Adrenal gland (tissue), 19 donors: ENCODE measurements at places on chromosomes 1 and 21. TPM values are rescaled to one million over a fixed set of nuclear protein-coding genes. Genes with fewer than 3 reads are reported as not detected.

GRCh38 chr1:201381130-201381529, 3.6 kb upstream of the TNNT2 start:
- DNase-seq, result no peak

DNA sequence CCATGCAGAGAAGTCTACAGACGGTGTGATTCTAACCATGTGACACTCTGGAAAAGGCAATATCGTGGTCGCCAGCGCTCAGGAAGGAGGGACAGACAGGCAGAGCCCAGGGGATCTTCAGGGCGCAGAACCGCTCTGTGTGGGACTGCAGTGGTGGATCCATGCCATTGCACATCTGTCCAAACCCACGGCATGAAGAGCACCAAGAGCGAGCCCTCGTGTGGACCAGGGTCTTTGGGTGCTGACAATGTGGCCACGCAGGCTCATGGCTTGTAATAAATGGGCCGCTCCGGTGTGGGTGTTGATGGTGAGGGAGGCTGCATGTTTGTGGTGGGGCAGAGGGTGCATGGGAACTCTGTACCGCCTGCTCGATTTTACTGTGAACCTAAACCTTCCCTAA, 25.3 kb upstream of the POFUT2 start:
- no peak for DNase-seq

DNA sequence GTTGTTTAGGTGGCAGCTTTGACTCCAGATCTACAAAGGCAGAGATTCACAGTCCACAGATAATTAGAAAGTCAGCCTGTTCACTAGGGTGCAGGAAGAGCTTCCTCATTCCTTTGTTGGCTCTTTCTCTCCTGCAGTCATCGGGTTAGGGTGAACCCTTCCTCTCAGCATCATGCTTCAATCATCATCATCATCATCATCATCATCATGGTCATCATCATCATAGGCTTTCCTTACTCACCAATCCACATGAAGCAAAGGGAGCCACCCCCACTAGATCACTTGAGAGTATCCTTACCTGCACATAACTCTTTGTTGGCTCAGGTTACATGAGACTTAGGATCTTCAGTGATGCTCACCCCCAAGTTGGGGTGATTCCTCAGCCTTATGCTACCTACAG, 19.0 kb downstream of the MPZ start:
- no peak for DNase-seq

GRCh38 chr1:116362050-116362449, 11.0 kb upstream of the ATP1A1 start:
- no peak for DNase-seq

DNA sequence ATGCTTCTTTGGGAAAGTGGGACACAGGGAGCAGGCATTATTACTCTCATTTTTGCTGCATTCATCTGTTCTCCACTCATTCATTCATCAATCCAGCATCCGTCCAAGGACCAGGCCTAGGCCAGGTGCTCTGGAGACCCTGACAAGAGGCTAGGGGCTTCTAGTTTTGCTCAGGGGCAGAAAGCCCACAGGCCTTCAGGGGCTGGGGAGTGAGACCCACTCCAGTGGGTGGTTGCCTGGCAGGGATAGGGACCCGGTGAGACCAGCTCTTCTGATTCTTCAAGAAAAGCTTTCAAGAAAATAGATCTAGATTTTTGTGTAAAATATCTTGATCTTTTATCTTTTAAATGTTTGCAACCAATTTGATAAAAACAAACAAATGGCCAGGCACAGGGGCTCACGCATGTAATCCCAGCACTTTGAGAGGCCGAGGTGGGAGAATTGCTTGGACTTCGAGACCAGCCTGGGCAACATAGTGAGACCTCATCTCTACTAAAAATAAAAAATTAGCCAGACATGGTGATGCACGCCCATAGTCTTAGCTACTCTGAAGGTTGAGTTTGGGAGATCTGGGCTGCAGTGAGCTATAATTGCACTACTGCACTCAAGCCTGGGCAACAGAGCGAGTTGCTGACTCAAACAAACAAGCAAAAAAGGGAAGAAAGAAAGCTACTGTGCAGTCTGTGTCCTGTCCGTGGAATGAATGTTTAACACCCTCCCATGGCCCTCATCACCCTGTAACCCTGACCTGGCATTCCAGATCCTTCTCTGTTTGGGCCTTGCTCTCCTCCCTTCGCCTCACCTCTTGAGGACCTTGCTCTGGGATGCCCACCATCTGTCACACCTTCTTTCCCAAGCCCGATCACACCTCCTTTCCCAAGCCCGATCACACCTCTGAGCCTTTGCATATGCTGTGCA, 17.3 kb upstream of the LRP8 start:
- no peak for DNase-seq

GRCh38 chr1:25786887-25787759, 12.9 kb upstream of the SELENON start:
- DNase-seq, result no peak

- no peak for DNase-seq
Measured at GRCh38 chr1:186708694-186709097, 28.5 kb upstream of the PTGS2 start.

DNA sequence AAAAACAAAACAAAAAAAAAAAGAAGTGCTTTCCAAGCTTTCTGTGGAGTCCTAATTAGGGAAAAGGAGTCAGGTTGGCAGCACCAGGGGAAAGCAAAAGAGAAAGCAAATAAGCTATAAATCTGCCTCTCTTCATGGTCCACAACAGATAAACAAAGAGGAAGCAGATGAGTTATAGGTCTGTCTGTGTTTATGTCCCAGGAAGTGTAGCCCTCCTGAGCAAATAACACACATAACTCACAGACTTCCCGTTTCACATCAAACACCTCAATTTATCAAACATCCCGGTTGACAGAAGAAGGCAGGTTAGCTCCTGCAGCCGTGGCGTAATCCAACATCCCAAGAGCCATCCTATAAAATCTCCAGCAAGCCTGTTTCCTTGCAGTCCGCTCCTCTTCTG, 5.6 kb upstream of the SLC2A5 start:
- no peak for DNase-seq

Gene MYCL
- polyA plus RNA-seq, result 0.24 TPM

Gene PRKAA2
- 0.74 TPM for polyA plus RNA-seq

Gene CAMK2N1
- polyA plus RNA-seq, result 25.6 TPM
